Thymus (tissue), 14 donors: ENCODE measurements at places on chromosomes 16 and 17. TPM values are rescaled to one million over a fixed set of nuclear protein-coding genes. Genes with fewer than 3 reads are reported as not detected.
A peak's percentile ranks its signal among the peaks of the same experiment; 100 is the strongest.

- H3K4me3 ChIP-seq: no peak overlapping the region
- no peaks in the 10 kb centered on the region for H3K27me3 ChIP-seq
- H3K4me1 ChIP-seq: no peaks in the 10 kb centered on the region
- no peaks in the 10 kb centered on the region for H3K36me3 ChIP-seq
- DNase-seq: no peak
Observed at GRCh38 chr16:17286443-17286842, 184.3 kb downstream of the XYLT1 start.

GRCh38 chr17:30922235-30923030 is 688 bp downstream of the ADAP2 start:
- H3K4me1 ChIP-seq: no peaks in the 10 kb centered on the region
- no peak for DNase-seq
- no peak overlapping the region for H3K27ac ChIP-seq
- H3K27me3 ChIP-seq: peaks cover 33% of the 10 kb centered on the region
- peak overlapping the region; percentile 27 for H3K4me3 ChIP-seq

DNA sequence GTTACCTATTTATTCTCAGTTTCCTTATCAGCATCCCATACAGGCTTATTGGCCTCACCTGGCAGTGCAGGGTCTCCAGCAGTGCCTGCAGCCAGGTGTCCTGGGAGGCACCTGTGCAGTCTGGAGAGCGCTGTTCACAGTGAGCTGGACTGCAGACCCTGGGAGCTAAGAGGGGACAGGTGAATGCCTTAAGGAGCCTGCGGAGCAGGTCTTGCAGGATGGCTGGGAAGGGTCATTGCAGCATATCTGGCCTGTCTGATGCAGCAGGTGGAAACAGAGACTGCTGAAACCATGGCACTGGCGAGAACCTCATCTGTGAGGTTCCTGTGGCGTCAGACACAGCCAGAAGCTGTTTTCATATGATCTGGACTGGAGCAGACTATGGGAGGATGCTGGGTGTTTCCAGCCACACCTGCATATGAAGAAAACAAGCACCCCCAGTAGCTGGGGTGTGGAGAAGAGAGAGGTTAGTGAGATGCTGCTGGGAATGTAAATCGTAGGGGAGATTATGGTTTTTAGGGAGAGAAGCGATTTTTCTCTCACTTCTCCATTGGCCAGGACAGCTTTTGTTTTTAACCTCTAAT is 77.0 kb downstream of the NTN1 start:
- DNase-seq: no peak
- no peaks in the 10 kb centered on the region for H3K27me3 ChIP-seq

KRTAP4-6 gene
- total RNA-seq: not detected

GRCh38 chr16:66082424-66082823 is 284.1 kb upstream of the CDH5 start:
- no peak for DNase-seq
- H3K4me1 ChIP-seq: no peaks in the 10 kb centered on the region
- H3K27ac ChIP-seq: no peak overlapping the region
- no peak overlapping the region for H3K4me3 ChIP-seq
- no peaks in the 10 kb centered on the region for H3K27me3 ChIP-seq

SPNS2 gene
- total RNA-seq: 3.4 TPM

VPS25 gene
- total RNA-seq: 75.0 TPM

DNA sequence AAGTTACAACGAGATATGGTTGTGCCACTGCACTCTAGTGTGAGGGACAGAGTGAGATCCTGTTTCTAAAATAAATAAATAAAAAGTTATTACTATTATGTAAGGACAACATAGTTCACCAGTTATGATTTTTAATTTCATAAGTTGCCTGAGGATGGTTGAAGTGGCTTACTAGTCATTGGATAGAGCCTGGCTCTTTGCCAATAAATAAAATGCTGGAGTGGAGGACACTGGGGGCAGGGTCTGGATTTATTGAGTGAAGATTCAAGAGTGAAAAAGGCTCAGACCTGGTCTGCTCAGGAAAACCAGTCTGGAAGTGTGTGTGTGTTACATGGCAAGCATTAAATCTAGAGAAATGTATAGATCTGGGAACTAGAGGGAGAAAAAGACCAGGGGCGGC is 2.1 kb downstream of the STARD3 start:
- no peaks in the 10 kb centered on the region for H3K27me3 ChIP-seq
- H3K27ac ChIP-seq: no peak overlapping the region
- peaks cover 3% of the 10 kb centered on the region for H3K36me3 ChIP-seq
- H3K4me3 ChIP-seq: no peak overlapping the region
- DNase-seq: no peak

GRCh38 chr16:74461826-74462225 is 40.5 kb upstream of the CLEC18B start:
- no peaks in the 10 kb centered on the region for H3K4me1 ChIP-seq
- no peak overlapping the region for H3K27ac ChIP-seq
- no peaks in the 10 kb centered on the region for H3K27me3 ChIP-seq
- peaks cover 67% of the 10 kb centered on the region for H3K36me3 ChIP-seq
- DNase-seq: no peak
- H3K4me3 ChIP-seq: no peak overlapping the region
